ENCODE measurements at places on chromosomes 1 and 21.

DNA sequence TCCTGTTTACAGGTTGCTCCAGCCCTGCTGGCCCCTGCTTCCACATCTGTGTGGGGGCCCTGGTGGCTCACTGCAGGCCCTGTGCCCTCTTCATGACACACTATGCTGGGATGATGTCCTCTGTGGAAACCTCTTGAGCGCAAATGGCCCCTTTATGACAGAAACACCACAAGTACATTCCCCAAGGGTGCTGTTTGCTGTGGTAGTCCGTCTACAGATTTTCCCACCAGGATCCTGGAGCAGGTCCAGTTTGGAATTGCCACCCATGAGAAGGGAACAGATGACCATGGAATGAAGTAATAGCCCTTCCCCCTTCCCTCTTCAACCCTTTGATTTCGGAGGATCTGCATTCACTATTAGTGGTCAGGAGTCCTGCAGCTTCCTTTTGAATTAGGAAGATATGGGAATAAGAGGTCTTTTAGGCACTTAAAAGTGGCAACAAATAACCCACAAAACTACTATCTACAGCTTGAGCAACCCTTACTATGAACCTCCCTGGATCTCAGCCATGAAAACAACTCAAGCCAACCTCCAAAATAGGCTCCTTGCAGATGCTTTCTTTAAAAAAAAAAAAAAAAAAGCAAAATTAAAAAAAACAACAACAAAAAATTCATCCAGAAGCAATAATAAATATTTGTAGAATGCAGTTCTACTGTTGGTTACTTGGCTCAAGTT is 121.9 kb upstream of the TSPAN2 start:
- no peak for DNase-seq

DNA sequence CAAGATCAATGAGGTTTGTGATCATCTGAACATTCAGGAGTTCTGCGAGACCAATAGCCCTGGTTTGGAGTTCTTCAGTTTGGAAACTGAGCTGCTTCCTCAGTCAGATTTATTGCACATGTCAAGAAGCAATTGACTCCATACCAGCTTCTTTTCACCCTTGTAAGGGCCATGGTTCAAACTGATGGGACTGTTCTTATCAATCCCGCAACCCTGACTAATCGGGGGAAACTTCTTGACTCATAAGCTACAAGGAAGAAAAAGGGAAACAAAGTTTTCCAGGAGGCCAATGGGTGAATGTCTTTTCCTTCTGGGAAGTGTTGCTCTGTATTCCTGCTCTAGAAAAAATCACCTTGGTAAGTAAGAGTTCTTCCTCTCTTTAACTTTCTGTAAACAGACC is 187.9 kb downstream of the MIS18A start:
- DNase-seq: no peak

- DNase-seq: no peak
Observed at GRCh38 chr1:115710859-115711624, 57.5 kb downstream of the CASQ2 start.

- DNase-seq: no peak
Observed at GRCh38 chr1:66833112-66833511, 32.0 kb upstream of the INSL5 start.

DNA sequence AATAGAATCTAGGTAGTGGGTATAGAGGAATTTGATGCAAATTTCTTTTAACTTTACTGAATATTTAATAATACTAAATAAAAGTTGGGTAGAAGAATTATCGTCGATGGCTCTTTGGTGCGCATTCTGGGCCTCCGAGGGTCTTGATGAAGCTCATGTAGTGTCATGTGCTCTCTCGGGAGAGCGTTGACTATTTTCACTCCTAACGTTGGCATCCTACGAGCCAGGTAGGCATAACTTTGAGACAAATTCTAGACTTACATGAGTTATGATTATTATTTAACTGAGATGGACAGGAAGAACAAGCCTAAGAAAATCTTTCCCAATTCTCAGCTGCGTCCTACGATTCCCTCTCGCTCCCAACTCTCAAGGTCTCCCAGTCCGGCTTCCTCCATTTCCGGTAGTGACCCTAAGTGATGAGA is 550 bp upstream of the PCAT6 start:
- no peak for DNase-seq

- DNase-seq: no peak
Observed at GRCh38 chr1:180923887-180924286, 11.2 kb downstream of the KIAA1614 start.

DNA sequence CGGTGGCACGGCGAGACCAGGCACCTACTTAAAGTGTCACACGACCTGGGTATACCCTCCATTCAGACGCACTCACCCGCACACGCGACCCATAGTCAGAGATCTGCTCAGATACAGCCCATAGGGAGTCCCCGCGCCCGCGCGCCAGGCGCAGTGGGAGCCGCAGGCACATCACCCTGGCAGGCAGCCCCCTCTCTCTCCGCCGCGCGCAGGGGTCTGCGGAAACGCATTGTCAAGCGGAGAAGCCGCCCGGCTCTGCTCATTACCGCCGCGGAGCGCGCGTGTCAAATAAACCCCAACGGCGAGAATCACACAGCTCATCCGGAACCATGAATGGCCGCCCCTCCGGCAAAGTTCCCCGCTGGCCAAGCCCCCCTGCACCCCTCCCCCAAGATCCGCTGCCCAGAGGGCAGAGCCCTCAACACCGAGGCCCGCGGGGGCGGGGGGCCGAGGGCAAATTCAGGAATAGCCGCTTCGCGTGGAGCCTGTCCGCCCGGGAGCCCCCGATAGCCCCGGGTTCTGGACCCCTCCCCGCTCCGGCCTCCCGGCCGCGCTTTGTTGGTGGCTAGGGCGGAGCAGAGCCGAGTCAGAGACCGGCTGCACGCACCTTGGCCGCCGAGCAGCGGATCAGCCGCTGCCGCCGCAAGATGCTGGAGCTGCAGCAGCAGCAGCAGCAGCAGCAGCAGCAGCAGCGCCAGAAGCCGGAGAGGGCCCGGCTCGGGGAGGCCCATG is 522 bp downstream of the LRP8 start:
- peak; percentile 57 for DNase-seq

- DNase-seq: no peak
Observed at GRCh38 chr1:53442299-53442698, 16.9 kb upstream of the DMRTB1 start.

DNA sequence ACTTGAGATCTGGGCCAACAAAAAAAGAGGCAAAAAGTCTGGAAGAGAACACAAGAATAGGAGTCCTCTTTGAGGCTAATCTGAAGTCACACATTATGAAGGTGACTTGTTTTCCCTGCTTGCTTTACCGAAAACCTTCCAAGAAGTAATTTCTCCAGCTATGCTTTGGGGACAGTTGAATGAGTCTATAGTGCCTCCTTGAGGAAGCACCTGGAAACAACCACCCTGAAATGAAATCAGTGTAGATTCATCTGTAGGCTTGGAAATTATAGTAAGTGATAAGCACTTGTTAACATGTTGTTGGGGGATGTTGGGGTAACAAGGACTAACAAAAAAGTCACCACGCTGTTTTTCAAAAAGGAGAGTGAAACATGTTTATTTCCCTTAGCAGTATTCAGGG is 23.4 kb upstream of the RPTN start:
- DNase-seq: peak; percentile 24

- no peak for DNase-seq
Observed at GRCh38 chr1:170617591-170618330, 46.2 kb upstream of the PRRX1 start.
